ENCODE measurements at places on chromosomes 6 and 20.

DNA sequence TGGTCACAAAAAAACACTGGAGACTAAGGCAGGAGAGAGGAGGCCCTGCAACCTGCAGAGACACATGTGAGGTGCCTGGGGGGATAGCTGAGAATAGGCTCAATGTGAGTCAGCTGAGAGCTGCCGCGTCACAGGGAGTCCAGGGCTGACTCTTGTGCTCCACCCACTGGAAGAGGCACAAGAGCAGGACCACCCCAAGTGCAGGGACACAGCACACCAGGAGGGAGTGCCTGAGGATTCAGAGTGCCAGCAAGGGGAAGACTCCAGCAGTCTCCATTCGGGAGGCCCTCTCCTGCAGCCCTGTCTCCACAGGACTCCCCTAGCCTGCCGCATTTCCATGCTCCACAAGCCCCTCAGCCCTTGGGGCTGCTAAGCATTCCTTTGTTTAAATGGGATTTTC is 105.5 kb downstream of the HUS1B start:
- DNase-seq, result no peak

GRCh38 chr6:85137865-85138264 is 312.0 kb upstream of the NT5E start:
- DNase-seq, result no peak

- DNase-seq, result no peak
These were observed 177.9 kb upstream of the ZNF184 start for GRCh38 chr6:27650620-27651370.

GRCh38 chr20:10951216-10951615 is 277.4 kb upstream of the JAG1 start:
- DNase-seq, result no peak

DNA sequence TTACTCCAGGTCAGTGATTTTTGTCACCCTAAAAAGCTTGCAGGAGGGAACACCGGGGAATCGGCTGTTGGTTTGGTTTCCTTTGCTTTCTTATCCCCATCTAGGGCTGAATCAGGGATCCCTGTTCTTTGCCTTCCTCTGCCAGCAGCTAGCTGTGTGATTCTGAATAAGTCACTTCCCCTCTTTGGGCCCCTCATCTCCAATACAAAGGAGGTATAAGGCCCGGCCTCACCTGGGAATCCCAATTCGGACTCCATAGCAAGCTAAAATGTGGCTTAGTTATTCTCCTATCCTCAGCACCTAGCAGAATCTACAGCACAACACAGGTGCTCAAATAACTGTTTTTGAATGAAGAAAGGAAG is 18.5 kb upstream of the ARMC12 start:
- no peak for DNase-seq

DNA sequence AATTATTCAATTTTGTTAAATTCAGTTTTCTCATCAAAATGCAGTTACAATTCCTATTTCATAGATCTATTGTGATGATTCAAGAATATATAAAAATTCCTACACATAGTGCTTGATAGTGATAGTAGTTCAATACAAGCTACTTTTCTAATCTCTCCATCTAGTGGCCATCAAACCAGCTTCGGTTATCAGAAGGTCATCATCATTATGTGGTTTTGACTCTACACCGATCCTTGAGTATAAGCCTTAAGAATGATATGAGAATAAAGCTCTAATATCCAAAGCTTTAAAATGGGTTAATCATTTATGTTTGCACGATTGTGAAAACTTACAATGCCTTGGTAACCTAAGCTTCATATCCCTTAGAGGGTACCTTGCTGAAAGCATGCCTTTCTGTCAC is 167.5 kb upstream of the PREP start:
- DNase-seq, result no peak

DNA sequence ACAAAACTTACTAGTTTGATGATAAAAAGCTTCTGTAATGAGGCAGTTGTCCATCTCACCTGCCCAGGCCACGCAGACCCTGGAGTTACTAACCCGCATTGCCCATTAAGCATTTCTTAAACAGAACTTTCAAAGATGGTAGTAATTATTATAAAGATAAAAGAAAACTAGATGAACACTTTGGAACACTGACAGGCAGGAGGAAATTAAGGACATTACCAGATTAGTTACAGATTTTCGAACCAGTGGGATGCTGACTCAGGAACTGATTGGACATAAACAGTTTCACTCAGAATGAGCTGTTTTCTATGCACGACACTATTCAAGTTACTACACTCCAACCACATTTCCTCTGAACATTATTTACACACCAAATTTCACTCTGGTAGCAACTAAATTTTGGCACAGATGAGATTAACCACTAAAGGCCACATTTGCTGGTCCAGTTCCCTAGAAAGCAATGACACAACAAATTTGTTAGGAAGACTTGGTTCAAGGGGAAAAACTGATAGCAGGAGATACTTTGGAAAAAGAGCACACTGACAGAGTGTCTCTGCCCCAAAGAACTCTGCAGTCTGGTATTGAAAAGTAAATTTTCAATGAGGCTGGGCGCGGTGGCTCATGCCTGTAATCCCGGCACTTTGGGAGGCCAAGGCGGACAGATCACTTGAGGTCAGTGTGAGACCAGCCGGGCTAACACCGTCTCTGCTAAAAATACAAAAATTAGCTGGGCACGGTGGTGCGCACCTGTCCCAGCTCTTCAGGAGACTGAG is 3.0 kb downstream of the ROMO1 start:
- DNase-seq, result no peak

- DNase-seq, result peak; percentile 53
These were observed 6.7 kb downstream of the PSMA7 start for GRCh38 chr20:62136283-62137091.

- no peak for DNase-seq
These were observed 103.1 kb upstream of the TBX18 start for GRCh38 chr6:84867521-84867920.

- peak; percentile 27 for DNase-seq
These were observed 23.7 kb downstream of the HLA-A start for GRCh38 chr6:29965873-29966601.

GRCh38 chr20:44584162-44584561 is 1.8 kb downstream of the PKIG start:
- no peak for DNase-seq

- no peak for DNase-seq
These were observed 15.7 kb upstream of the IGF2R start for GRCh38 chr6:159953091-159953601.

GRCh38 chr6:39818695-39819094 is 26.5 kb downstream of the DAAM2 start:
- no peak for DNase-seq

DNA sequence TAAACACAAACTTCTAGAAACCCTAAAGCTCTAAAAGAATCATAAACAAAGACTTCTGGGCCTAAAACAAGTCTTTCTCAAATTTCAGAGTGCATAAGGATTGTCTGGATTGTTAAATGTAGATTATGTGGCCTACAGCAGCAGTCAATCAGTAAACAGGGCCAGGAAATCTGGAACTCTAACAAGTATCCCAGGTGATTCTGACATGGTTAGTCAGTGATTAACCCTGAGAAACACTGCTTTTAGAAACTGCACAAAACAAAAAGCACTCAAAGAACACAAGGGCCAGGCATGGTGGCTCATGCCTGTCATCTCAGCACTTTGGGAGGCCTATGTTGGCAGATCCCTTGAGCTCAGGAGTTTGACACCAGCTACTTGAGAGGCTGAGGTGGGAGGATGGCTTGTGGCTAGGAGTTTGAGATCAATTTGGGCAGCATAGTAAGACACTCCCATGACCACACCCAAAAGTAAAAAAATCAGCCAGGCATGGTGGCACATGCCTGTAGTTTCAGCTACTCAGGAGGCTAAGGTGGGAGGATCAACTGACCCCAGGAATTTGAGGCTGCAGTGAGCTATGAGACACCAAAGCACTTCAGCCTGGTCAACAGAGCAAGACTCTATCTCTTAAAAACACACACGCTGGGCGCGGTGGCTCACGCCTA is 5.9 kb downstream of the MED20 start:
- no peak for DNase-seq

- DNase-seq, result no peak
These were observed 207.1 kb downstream of the NFATC2 start for GRCh38 chr20:51335329-51335841.

GRCh38 chr6:109299776-109300564 is 82.3 kb downstream of the CD164 start:
- DNase-seq, result no peak

GRCh38 chr20:1357921-1358671 is 29.2 kb upstream of the SDCBP2 start:
- DNase-seq, result no peak

GRCh38 chr20:60395991-60396390 is 437.8 kb downstream of the CDH26 start:
- no peak for DNase-seq

- DNase-seq, result no peak
These were observed at the start of gene PPP1R3G for GRCh38 chr6:5084781-5085647. PPP1R3G (plus strand) TSS chr6:5085341; CDS start chr6:5085486, 145 bp downstream.

- no peak for DNase-seq
These were observed 141.9 kb downstream of the HIVEP2 start for GRCh38 chr6:142803032-142803431.

GRCh38 chr20:46307999-46308257 is 370 bp downstream of the CDH22 start:
- no peak for DNase-seq

DNA sequence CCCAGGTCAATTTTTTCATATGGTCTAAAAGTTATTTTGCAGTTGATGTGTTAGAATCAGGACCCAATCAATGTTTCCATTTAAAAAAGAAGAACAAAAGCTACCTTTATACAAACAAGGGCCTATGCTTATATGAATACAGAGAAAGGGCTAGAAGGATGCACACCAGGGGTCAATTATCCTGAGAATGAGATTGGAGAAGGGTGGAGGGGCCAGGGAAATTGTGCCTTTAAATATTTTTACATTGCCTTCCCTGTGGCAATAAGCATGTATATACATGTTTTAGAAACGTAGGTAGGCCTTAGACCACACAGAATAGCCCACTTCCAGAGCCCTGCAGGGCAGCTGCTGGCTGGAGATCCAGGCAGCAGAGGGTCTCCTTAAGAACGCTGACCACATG is 12.7 kb downstream of the EXOC2 start:
- DNase-seq, result no peak

DNA sequence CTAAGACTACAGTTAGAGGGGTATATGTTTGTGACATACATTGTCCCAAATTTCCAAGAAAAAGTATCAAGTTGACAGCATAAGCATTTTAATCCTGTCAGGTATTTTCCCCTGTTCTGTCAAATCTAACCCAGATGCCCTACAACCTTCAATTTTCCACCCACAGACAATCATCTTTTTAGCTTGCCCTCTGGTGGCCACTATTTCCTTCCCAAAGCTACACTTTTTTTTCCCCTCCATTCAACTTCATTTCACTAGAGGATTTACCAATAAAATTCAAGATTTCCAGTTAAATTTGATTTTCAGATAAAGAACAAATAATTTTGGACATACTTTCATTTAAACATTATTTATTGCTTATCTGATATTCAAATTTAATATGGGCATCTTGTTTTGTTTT is 286.6 kb downstream of the TENT5A start:
- no peak for DNase-seq

DNA sequence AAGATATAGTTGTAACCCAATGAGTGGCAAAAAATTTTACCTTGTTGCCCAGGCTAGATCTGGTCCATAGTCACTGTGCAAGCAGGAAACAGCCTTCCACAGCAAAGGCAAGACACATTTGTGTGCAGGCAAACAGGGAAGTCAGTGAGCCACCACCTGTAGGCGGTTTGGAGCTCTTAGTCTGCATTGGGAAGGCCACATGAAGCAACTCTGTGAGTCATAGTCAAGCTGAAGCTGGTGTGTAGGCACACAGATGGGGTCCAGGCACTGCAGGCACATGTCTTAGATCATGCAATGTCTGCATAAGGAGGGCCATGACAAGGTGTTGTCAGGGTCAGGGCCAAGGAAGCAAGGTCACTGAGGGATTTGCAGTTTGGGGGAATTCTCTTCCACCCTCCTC is 543.2 kb upstream of the EPHA7 start:
- DNase-seq, result no peak

DNA sequence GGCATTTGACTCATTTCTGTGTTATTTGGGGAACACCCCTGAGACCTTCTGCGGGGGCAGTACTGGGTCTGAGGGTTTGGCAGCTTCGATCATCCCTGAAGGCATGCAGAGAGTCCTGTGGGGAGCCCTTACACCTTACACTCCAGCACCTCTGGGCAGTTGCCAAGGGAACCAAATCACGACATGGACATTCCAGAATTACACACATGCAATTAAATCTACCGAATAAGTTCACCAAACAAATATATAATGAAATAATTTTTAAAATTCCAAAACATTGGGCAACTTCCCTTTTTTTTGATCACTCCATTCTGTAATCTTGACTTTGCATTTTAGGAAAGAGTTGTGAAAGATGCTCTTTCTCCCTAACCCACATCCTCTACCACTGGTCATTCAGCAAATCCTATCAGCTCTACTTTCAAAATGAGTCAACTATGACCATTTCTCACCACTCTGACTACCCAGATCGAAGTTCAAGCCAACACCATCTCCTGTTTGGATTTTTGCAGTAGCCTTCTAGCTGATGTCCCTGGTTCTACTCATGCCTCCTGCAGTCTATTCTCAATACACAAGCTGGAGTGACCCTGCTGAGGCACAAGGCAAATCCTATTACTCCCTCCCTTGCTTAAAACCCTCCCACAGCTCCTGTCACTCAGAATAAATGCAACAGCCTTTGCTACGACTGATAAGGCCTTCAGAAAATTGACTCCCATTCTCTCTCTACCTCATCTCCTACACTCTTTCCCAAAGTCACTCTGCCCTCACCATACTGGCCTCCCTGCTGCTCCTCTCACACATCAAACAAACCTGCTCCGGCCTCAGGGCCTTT is 533.3 kb downstream of the HACE1 start:
- no peak for DNase-seq

DNA sequence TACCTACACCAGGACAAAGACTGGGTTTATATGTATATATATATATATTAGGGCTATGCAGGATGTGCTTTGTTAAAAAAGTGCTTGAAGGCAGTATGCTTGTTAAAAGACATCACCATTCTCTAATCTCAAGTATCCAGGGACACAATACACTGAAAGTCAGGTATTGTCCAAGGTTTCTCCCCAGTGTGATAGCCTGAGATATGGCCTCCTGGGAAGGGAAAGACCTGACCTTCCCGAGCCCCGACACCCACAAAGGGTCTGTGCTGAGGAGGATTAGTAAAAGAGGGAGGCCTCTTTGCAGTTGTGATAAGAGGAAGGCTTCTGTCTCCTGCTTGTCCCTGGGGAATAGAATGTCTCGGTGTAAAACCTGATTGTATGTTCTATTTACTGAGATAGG is 156.9 kb downstream of the GPX5 start:
- no peak for DNase-seq
